ENCODE measurements at places on chromosomes 1 and 21. TPM values are rescaled to one million over a fixed set of nuclear protein-coding genes. Genes with fewer than 3 reads are reported as not detected.

FCRL6 gene
- 0.29 TPM for polyA plus RNA-seq

C4BPA gene
- 0.47 TPM for polyA plus RNA-seq

GRCh38 chr1:222326006-222326709, 221.7 kb downstream of the HHIPL2 start:
- no peak for DNase-seq

GRCh38 chr1:227889863-227890405, 57.8 kb downstream of the WNT9A start:
- no peak for DNase-seq

WDR64 gene
- 0.32 TPM for polyA plus RNA-seq

GRCh38 chr1:201279313-201279712, 4.0 kb upstream of the PKP1 start:
- no peak for DNase-seq

- DNase-seq = no peak
Measured at GRCh38 chr1:200888349-200888838, 6.3 kb upstream of the INAVA start.

MIXL1 gene
- 0.47 TPM for polyA plus RNA-seq

DNA sequence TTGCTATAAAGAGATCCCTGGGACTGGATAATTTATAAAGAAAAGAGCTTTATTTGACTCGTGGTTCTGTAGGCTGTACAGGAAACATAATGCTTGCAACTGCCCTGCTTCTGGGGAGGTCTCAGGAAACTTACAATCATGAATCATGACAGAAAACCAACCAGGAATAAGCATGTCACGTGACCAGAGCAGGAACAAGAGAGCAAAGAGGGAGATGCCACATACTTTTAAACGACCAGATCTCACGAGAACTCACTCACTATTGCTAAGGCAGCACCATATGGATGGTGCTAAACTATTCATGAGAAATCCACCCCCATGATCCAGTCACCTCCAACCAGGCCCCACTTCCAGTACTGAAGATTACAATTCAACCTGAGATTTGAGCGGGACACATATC, 49.8 kb upstream of the RCC1 start:
- no peak for DNase-seq

DNA sequence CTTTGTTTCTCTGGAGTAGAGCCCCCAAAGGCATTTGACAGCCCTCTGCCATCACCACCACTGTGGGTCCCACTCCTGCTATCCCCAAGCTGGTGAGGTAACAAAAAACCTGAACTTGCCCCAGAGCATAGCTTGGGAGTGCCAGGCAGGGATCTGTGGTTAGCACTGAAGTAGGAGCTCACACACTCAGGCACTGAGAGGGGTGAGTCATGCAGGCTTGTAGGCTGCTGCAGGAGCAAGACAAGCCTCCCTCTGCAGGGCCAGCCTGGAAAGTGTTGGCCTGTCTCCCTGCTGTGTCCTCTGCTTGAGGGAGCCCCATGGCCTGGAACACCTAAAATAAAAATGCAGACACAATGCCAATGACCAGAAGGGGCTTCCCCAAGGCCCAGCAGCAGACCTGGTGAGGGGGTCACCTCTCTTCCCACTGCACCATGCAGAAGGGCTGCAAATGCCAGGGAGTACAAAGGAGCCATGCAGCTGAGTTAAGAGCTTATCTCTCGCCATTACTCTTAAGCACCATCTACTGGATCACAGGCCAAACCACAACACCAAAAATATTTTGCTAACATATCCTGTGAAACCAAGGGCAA, 108.9 kb upstream of the POGK start:
- DNase-seq = no peak

SGIP1 gene
- polyA plus RNA-seq = 14.8 TPM

DNA sequence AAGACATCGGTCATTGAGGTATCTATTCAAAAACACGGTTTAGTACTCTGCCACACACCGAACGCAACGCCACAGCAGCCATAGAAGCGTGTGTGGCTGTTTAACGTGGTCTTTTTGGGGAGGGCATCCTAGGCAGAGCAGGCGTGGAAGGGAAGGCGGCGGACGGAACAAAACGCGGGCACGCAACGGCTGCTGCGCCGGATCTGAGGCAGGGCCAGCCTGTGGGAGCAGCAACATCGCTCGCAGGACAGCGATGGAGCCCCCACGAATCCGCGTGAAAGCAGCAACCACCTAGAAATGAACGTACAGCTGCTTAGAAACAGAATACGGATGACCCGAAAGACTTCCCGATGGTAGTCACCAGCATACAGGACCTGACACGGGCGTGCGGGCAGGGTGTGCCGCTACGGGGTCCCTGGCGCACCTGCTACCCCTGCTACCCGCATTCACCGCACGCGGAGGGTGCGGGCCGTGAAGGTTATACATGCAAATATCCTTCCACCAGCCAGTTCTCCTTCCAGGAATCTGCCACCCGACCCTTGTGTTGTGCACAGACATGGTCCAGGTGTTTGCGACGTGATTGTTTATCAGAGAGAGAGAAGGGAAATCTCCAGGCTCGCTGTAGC, 114.4 kb upstream of the COL6A1 start:
- no peak for DNase-seq

DNA sequence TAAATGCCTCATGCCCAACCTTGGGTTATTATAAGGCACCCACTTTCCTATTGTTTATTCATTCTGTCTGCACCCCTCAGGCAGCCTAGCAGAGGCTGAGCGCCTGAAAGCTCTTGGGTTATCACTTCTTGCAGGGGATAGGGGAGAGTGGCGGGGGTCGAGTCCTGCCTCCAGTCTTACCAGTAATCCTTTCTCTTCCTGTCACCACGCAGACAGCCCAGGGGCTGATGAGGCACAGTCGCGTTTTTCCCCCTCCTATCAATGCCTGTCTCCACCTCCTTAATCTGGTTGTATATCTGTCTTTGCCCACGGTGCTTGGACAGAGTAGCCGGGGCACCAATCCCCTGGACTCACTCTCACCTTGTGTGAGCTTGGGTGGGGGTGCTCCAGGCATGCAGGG, 733.1 kb downstream of the MATN1 start:
- no peak for DNase-seq

DNA sequence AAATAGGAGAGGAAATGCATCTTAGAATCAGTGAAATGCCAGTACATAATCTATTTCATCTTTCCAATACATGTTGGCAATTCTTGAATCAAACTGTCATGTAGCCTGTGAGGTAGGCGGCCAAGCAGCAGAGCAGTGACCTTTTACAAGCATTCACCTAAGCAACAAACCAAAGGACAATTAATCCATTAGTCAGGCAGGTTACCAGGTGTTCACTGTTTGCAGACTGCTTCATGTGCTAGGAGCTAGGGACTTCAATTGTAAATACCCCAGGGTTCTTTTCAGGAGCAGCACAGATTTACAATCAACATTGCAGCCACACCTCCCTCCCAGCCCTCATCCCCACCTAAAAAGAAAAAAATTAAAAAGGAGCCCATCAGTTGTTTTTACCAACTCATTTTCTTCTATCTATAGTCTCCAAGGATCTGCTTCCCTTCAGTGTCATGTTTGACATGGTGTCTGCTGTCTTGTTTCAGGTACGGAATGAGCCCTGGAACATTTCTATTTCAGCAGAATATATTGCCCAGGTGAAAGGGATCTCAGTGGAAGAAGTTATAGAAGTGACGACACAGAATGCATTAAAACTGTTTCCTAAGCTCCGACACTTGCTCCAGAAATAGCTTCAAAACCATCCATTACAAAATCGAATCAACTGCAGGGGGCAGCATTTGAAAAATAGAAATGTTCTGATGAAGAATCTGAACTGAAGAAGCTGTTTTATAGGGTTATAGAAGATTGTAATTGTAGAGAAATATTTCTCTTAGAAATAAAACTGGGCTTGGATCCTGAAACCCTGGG, 23.0 kb downstream of the TATDN3 start:
- no peak for DNase-seq

DNASE2B gene
- polyA plus RNA-seq = not detected

CLIC4 gene
- 230 TPM for polyA plus RNA-seq

GRCh38 chr1:182110635-182111034, 49.1 kb upstream of the ZNF648 start:
- DNase-seq = no peak

DNA sequence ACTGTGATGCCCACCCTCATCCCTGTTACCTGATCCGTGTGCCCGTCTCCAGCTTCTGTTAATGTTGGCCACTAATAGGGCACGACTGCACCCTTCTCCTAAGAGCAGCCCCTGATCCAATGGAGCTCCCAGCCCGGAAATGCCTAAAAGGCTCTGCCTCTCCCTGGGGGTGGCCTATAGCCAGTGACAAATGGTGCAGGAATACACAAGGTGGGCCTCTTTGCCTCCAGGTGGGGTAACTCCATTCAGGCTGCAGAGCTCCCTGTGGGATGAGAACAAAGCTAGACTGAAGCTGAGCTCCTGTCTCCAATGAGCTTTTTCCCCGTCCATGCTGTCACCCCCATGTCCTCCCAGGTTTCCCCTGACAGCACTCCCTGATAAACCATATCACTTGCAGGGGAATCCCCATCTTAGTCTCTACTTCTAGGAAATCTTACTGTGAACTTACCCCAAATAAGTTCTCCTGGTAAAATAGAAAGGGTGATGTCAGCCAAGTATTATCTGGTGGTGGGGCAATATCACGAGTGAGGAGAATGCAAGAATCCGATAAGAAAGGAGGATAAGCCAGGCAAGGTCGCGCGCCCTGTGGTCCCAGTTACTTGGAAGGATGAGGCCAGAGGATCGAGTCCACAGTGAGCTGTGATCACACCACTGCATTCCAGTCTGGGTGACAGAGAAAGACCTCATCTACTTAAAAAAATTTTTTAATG, 18.6 kb downstream of the S100A7A start:
- DNase-seq = no peak

- DNase-seq = no peak
Measured at GRCh38 chr1:53763911-53764310, 24.9 kb upstream of the GLIS1 start.

DNA sequence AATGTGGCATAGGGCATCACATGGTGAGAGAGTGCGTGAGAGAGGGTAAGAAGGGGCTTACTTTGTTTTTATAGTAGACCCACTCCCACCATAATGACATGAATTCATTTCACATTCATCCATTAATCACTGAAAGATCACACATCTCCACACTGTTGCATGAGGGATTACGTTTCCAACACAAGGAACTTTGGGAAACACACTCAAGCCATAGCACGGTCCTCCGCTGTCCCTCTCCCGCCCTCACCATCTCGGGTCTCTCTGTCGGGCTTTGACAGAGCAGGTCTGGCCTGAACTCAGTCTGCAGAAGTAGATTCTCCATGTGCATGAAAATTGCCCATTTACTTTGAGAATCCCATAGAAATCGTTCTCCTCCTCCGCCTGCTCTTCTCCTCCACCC, 312.2 kb downstream of the MATN1 start:
- DNase-seq = no peak

GRCh38 chr1:85798419-85798818, 90.2 kb upstream of the ZNHIT6 start:
- DNase-seq = no peak

DNA sequence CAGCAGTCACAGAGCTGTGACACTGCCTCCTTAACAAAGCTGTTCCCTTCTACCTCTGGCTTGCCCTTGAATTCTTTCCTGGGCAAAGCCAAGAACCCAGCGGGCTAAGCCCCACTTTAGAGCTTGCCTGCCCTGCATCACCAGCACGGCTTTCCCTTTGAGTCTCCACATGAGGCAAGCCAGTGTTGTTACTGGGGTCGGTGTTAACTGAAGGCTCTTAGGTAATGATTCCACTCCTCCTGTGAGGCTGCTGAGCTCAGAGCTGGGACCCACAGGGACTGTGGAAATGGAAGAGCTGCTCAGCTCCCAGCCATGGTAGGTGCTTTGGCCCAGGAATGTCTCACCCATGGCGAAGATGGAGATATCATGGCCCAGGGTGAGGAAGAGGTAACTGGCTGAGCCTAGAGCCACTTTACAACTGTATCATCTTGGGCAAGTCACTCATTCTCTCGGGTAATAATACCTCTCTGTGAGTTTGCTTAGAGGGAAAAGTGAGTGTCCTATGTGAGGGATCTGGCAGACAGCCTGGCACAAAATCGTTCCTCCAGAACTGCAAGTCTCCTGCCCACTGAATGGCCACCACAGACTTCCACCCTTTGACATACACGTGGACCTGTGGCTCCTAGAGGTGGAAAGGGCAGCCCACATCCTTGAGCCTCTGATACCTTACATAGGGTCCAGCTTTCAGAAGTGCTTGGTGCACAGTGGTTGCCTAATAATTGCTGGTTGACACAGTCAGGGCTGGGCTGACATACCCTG, 654.1 kb downstream of the PTPRU start:
- no peak for DNase-seq

GRCh38 chr1:33256471-33257206, at the start of gene ZNF362:
Gene ZNF362 (plus strand): TSS chr1:33256492. CDS start chr1:33270575, 14,083 bp downstream.
- no peak for DNase-seq

CDC42BPA gene
- polyA plus RNA-seq = 41.5 TPM

DNA sequence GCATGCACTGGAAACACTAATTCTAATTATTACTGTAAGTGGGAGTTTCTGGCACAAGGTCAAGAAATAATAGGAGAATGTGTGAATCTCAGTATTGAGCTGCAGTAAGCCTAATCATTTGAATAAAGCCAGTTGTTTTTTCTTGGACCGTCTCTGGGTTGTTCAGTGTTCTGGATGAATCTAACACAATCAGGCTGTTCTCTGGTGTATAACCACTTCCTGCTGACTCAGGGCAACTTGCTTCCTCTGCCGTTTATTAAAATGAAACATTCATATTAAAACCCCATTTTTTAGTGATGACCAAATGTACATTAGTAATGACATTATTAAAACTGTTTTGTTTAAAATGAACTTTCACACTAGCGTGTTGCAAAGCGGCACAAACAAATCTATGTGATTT, 273.1 kb upstream of the SNX7 start:
- DNase-seq = no peak

GRCh38 chr1:201452866-201453265, 16.1 kb downstream of the PHLDA3 start:
- no peak for DNase-seq

WNT2B gene
- polyA plus RNA-seq = 4.2 TPM

ZSWIM5 gene
- 6.7 TPM for polyA plus RNA-seq

TIE1 gene
- 45.3 TPM for polyA plus RNA-seq

AMPD1 gene
- polyA plus RNA-seq = not detected

DNA sequence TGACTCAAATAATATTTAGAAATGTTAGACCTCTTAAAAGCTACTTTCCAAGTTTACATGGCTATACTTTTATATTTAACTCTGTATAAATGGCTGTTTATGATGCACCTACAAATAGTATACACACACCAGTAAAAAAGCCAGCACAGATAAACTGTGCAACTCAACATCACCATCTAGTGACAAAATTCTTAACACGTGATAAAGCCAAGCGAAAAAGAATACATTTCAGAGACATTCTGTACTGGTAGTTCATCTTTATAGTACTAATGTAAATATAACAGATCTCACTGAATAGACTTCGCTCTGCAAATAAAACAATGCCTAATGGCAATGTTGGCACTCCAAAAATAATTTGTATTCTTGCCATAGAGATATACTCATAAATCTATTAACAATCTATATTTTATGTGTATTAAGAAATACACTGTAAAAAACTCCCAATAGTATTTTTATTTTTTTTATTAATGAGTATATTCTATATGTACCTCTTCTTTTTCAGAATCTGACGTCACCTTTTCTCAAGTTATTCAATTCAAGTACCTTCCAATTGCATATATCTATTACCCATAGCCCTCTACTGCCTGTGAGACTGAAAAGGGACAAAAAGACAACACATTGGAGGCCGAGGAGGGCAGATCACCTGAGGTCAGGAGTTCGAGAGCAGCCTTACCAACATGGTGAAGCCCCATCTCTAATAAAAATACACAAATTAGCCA, 100.2 kb downstream of the DPYD start:
- DNase-seq = peak; percentile 8

GRCh38 chr1:110542725-110543124, 23.8 kb upstream of the KCNA10 start:
- DNase-seq = no peak

CATSPERE gene
- polyA plus RNA-seq = 2.4 TPM

- no peak for DNase-seq
Measured at GRCh38 chr1:97499667-97500066, 421.2 kb downstream of the DPYD start.

Measured in left renal pelvis (tissue), 4 donors.